CD4-positive, alpha-beta T cell (primary cell): ENCODE measurements at places on chromosomes 4 and X.

- H3K4me1 ChIP-seq = peaks cover 21% of the 10 kb centered on the region
- no peak for DNase-seq
- H3K27ac ChIP-seq = no peak overlapping the region
- peaks cover 24% of the 10 kb centered on the region for H3K36me3 ChIP-seq
Observed at GRCh38 chrX:119238557-119238956, 2.5 kb downstream of the PGRMC1 start.

- no peak overlapping the region for H3K27ac ChIP-seq
- H3K4me3 ChIP-seq = no peak overlapping the region
- H3K27me3 ChIP-seq = no peaks in the 10 kb centered on the region
- DNase-seq = no peak
- H3K36me3 ChIP-seq = no peaks in the 10 kb centered on the region
Observed at GRCh38 chrX:28920153-28920943, 333.1 kb downstream of the IL1RAPL1 start.

GRCh38 chr4:82948647-82949204, 48.2 kb downstream of the THAP9 start:
- DNase-seq = no peak
- no peak overlapping the region for H3K27ac ChIP-seq
- H3K4me3 ChIP-seq = no peak overlapping the region
- H3K36me3 ChIP-seq = peaks cover 7% of the 10 kb centered on the region

GRCh38 chrX:109783701-109784079, 50.6 kb upstream of the ACSL4 start:
- H3K4me3 ChIP-seq = no peak overlapping the region
- no peaks in the 10 kb centered on the region for H3K36me3 ChIP-seq
- no peak overlapping the region for H3K27ac ChIP-seq
- no peaks in the 10 kb centered on the region for H3K27me3 ChIP-seq
- no peaks in the 10 kb centered on the region for H3K4me1 ChIP-seq
- DNase-seq = no peak

DNA sequence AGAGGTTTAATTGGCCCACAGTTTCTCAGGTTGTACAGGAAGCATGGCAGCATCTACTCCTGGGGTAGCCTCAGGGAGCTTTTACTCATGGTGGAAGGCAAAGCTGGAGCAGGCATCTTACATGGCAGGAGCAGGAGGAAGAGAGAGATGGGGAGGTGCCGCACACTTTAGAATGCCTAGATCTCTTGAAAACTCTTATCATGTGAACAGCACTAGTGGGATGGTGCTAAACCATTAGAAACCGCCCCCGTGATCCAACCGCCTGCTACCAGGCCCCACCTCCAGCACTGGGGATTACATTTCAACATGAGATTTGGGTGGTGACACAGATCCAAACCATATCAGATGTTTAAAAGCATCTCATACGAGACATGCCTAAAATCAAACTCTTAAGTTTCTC, 41.6 kb upstream of the SCOC start:
- no peaks in the 10 kb centered on the region for H3K27me3 ChIP-seq
- no peak overlapping the region for H3K4me3 ChIP-seq
- H3K27ac ChIP-seq = no peak overlapping the region
- DNase-seq = no peak

DNA sequence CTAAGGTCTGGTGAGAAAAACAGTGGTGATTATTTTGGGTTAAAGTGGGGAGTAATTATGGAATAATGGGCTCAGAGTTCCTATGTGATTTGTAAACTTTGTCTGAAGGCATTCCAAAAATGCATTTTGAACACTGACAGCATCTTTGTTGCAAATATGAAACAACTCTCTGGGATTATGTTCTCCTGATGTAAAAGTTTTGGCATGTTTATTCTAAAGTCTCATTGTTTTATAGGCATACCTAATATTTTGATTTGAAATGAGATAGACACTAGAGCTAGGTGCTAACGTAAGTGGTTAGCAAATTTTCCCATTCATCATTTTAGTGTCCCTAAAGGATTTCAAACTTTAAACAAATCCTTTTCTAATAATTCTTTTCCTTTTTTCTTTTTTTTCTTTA, 140.9 kb upstream of the ANXA3 start:
- H3K4me1 ChIP-seq = no peaks in the 10 kb centered on the region
- H3K36me3 ChIP-seq = no peaks in the 10 kb centered on the region
- H3K27ac ChIP-seq = no peak overlapping the region
- H3K4me3 ChIP-seq = no peak overlapping the region
- DNase-seq = no peak
- no peaks in the 10 kb centered on the region for H3K27me3 ChIP-seq

- no peak overlapping the region for H3K27ac ChIP-seq
- no peaks in the 10 kb centered on the region for H3K4me1 ChIP-seq
- no peaks in the 10 kb centered on the region for H3K36me3 ChIP-seq
Observed at GRCh38 chr4:105483840-105484239, 10.0 kb upstream of the PPA2 start.

DNA sequence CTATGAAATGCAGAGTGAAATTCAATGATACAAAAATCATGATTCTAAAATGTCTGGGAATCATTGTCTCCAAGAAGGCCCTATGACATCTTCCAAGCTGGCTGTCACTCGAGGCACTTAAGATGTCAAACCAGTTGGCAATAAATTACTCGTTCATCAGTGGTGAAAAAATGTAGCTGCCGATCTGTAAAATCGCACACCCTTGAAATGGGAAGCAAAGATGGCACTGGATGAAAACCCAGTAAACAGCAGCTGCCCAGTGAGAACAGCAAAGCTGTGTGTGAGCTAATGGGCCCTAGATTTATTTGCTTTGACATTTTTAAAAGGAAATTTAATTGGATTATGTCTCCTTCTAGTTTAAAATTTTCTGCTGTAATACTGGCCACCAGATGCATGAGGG, 181.9 kb upstream of the NDP start:
- H3K4me3 ChIP-seq = no peak overlapping the region
- no peaks in the 10 kb centered on the region for H3K4me1 ChIP-seq
- no peaks in the 10 kb centered on the region for H3K27me3 ChIP-seq
- no peaks in the 10 kb centered on the region for H3K36me3 ChIP-seq
- no peak overlapping the region for H3K27ac ChIP-seq

DNA sequence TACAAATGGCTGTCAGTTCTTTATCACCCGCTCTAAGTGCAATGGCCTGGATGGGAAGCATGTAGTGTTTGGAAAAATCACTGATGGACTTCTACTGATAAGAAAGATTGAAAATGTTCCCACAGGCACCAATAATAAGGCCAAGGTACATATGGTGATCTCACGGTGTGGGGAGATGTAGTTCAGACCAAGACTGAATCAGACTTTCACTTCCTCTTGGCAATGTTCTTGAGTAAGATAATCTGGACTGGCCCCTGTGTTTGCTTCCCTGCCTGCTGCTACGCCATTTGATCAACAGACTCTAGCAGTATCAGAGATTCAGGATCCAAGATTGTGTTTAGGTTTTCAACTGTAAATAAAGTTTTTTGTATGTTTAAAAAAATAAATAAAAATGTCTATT, 682.2 kb upstream of the AMOT start:
- no peak for DNase-seq
- no peaks in the 10 kb centered on the region for H3K27me3 ChIP-seq
- no peaks in the 10 kb centered on the region for H3K36me3 ChIP-seq
- H3K4me3 ChIP-seq = no peak overlapping the region
- no peaks in the 10 kb centered on the region for H3K4me1 ChIP-seq
- no peak overlapping the region for H3K27ac ChIP-seq

DNA sequence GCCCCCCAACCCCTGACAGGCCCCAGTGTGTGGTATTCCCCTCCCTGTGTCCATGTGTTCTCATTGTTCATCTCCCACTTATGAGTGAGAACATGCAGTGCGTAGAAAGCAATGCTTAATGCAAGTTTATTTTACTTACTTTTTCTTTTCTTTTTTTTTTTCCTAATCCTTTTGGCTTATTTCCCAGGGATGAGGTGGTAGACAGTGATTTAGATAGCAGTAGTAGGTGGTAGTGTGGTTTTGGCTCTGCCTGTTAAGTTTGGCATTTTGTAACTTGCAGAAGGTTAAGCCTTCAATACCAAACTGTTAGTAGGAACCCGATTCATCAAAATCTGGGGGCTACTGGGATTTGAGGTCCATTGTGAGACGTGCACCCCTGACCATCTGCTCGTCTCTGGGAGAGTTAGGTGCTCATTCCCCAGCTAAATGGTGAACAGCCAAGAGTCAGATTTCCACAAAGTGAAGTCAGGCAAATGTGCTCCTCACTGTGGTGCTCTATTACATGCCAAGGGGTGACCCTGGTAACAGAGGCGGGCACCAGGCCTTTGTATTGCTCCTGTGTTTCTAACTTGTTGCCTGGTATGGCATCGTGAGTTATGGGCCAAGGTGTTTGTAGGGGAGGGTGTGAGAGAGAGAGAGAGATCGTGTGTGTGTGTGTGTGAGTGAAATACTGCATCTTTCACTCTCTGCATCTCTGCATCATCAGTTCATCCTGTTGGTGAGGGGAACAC, 70.3 kb downstream of the PHOX2B start:
- no peaks in the 10 kb centered on the region for H3K36me3 ChIP-seq
- no peaks in the 10 kb centered on the region for H3K4me1 ChIP-seq
- no peak overlapping the region for H3K4me3 ChIP-seq

DNA sequence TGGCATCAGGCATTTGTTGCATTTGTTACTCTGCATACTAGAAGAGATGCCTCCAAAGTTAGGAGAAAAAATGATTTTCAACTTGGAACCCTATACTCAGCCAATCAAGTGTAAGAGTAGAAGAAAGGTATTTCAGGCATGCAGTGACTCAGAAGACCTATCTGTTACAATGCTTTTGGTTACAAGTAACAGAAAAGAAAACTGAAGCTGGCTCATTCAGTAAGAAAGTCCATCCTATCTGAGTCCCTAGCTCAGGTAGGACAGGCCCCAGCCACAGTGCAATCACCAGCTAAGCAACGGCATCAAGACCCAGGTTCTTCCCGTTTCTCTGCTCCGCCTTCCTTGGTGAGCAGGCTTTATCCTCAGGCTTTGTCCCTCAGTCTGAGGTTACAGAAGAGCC, 23.3 kb downstream of the MECP2 start:
- H3K4me3 ChIP-seq = no peak overlapping the region
- no peak for DNase-seq
- peaks cover 28% of the 10 kb centered on the region for H3K4me1 ChIP-seq
- peaks cover 16% of the 10 kb centered on the region for H3K36me3 ChIP-seq
- no peak overlapping the region for H3K27ac ChIP-seq

- DNase-seq = no peak
- no peaks in the 10 kb centered on the region for H3K36me3 ChIP-seq
- no peak overlapping the region for H3K4me3 ChIP-seq
- H3K4me1 ChIP-seq = no peaks in the 10 kb centered on the region
- H3K27me3 ChIP-seq = no peaks in the 10 kb centered on the region
Observed at GRCh38 chr4:28774344-28774743, 1913.7 kb downstream of the STIM2 start.

GRCh38 chr4:152172146-152172545, 363.7 kb downstream of the FBXW7 start:
- no peaks in the 10 kb centered on the region for H3K27me3 ChIP-seq
- H3K4me1 ChIP-seq = no peaks in the 10 kb centered on the region
- no peak overlapping the region for H3K27ac ChIP-seq

DNA sequence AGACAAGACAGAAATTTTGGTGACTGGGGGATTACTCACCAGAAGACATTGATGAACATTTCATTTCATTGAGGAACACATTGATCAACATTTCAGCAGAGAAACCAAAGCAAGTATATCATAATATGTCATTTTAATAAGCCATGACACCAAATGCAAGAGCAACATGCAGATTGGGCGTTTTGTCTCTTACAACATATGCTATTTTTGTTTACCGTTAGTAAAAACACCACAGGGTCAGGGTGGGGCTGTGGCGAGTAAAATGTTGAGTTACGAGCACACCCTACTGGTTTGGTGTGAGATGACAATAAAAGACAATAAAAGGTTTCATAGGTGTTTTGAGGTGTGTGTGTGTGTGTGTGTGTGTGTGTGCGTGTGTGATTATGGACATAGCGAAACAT, 294.5 kb downstream of the PDGFC start:
- H3K4me3 ChIP-seq = no peak overlapping the region
- no peaks in the 10 kb centered on the region for H3K4me1 ChIP-seq
- no peak overlapping the region for H3K27ac ChIP-seq
- DNase-seq = no peak

DNA sequence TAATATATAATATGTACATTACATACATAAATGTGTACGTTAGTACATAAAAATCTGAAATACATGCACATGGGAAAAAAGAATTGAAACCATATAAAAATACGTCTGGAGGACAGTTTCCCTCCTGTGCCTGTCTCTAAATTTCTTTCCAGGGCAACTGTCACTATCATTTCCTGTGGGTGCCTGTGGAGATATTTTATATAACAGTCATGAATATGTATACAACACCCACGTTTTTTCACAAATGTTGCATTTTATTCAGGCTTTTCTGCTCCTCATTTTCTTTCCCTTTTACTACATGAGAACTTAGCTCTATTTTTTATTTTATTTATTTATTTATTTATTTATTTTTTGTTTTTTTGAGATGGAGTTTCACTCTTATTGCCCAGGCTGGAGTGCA, 24.2 kb upstream of the GRPEL1 start:
- no peak for DNase-seq
- H3K36me3 ChIP-seq = no peaks in the 10 kb centered on the region
- H3K4me1 ChIP-seq = no peaks in the 10 kb centered on the region
- no peak overlapping the region for H3K4me3 ChIP-seq
- H3K27ac ChIP-seq = no peak overlapping the region
- peaks cover 8% of the 10 kb centered on the region for H3K27me3 ChIP-seq

DNA sequence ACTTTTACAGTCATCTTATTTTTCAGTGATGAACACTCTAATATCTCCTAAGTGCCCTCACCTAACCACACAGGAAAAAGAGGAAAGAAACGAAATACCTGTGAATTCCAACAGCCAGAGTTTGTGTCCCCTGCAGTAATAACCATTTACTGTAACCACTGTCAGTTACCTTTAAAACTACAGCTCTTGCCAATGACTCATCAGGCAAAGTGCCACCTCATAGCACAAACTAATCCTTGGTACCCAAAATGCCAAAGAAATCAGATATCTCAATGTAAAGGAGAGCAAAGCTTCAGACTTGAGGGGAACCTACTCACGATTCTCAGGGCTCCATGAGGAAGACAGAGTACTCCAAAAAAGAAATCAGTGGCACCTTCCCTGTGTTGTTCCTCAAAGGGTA, 146.5 kb downstream of the NDST3 start:
- no peak for DNase-seq
- no peaks in the 10 kb centered on the region for H3K36me3 ChIP-seq

- no peaks in the 10 kb centered on the region for H3K27me3 ChIP-seq
- no peak overlapping the region for H3K4me3 ChIP-seq
- no peaks in the 10 kb centered on the region for H3K4me1 ChIP-seq
- no peak overlapping the region for H3K27ac ChIP-seq
- no peaks in the 10 kb centered on the region for H3K36me3 ChIP-seq
Observed at GRCh38 chr4:839675-840443, 13.9 kb upstream of the CPLX1 start.

DNA sequence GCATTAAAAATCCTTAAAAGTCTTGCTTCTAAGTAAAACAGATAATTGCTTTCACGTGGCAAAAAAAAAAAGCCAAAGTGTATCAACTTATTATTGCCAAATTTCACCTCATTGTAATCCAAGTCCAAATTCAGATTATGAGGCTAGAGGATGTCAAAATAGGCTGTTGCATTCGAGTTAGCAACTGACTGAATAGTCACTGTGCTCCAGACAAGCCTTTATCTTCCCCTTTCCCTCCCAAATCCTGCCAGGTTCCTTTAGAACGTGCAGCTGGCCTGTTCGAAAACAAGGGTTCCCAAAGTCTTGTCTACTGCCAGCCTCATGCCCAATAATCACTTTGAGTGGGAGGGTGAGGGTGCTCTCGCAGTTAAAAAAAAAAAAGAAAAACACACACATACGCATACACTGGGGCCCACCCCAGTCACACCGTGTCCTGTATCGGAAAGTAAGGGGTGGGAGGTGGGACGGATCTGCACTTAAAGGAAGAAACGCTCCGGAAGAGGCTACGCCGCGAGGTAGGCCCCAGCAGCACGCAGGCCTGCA, 603 bp downstream of the MAD2L1 start:
- H3K36me3 ChIP-seq = no peaks in the 10 kb centered on the region
- peak overlapping the region; percentile 73 for H3K4me3 ChIP-seq
- H3K27ac ChIP-seq = peak overlapping the region; percentile 95
- H3K27me3 ChIP-seq = no peaks in the 10 kb centered on the region
- peaks cover 14% of the 10 kb centered on the region for H3K4me1 ChIP-seq
- no peak for DNase-seq
